ENCODE measurements at places on chromosomes 6 and 20.

- peak; percentile 42 for DNase-seq
These were observed 58.4 kb upstream of the PRDM1 start for GRCh38 chr6:106027758-106028157.

DNA sequence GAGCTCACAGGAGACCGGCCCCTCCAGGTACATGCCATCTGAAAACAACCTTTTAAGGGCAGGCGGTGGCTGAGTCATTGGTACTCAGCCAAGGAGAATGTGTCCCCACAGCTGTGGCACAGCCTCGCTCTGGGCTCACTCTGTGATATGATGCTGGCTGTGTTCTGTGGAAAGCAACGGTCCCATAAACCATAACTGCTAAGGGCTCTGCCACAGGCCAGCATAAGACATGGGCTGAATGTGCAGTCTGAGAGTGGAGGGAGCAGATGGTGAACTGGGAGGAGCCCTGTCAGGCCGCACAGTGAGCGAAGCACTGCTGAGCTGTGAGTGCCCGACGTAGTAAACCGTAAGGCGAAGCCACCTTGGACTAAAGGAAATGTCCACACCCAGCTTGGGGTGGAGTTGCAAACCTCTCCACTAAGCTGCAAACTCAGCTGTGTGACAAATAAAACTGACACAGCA is 375.8 kb downstream of the THBS2 start:
- DNase-seq, result peak; percentile 83

DNA sequence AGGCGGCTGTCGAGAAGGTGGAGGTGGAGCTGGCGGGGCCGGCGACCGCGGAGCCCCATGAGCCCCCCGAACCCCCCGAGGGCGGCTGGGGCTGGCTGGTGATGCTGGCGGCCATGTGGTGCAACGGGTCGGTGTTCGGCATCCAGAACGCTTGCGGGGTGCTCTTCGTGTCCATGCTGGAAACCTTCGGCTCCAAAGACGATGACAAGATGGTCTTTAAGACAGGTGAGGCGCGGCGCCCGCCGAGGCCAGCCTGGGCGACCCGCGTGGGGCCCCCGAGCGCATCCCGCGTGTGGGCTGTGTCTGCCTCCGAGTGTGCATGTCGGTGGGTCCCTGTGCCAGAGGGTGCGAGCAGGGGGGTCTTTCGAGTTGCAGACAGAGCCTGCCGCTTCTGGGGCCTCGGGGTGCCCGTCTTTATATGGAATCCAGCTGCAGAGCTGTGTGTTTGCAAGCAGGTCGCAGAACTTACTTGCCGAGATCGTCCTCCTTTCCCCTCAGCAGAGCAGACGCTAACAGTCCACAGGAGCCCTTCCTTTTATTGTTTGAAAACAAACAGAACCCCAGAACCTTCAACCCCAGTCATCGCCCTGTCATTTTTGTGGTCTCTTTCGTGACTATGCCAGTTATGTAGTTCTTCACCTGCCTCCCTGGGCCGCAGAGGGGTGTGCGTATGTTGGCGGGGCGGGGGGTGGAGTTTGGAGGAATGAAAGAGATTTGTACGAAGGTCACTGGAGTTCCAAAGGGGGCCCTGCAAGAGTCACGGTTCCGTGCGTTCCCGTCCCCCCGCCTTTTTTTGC is 766 bp downstream of the SLC16A10 start:
- DNase-seq, result peak; percentile 23

DNA sequence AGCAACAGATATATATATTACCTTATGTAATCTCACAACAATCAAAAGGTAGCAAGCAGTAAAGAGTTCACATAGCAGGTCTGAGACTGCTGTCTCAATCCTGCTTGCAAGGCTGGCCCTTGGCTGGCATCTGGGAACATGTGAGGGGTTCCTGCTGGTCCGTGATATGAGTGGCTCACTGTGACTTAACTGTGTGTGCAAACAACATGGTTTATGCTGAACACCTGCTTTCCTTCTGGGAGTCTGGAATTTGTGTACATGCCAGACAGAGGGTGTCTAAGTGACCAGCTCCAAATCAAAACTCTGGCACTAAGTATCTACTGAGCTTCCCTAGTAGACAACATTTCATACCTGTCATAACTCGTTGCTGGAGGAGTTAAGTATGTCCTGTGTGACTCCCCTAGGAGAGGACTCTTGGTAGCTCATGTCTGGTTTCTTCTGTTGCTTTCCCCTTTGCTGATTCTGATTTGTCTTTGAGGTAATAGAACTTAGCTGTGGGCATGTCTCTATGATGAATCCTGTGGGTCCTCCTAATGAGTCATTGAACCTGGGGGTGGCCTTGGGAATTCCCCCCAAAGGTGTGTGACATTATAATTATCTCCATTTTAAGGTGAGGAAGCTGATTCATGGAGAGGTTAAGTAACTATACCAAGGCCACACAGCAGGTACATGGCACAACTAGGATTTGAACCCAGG is 131.6 kb upstream of the NEDD9 start:
- no peak for DNase-seq

- DNase-seq, result no peak
These were observed 17.5 kb downstream of the VAPB start for GRCh38 chr20:58406422-58407001.
